CD4-positive, alpha-beta T cell (primary cell): ENCODE measurements at places on chromosomes 12 and 14.

DNA sequence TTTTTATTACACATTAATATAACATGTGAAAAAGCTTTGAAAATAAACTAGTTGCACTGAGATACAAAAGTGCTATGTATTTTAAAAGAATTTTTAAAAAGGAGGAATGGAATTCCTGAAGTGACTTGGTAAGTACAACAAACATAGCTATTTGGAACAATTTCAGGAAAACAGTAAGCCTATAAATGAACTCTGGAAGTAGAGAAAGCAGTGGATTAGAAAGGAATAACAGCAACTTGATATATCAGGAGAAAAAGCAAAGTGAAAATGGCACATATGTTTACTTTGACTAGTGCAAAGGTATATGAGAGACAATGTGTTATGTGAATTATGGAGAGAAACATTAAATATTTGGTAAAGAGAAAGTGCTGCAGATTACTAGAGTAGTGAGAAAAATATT lies 811.7 kb downstream of the C12orf50 start:
- no peak for DNase-seq

GRCh38 chr12:11758510-11759493 lies 109.3 kb downstream of the ETV6 start:
- no peak for DNase-seq

- no peak for DNase-seq
These were observed at the start of gene MMP17 for GRCh38 chr12:131827961-131828534. MMP17 (plus strand) TSS chr12:131828393; CDS start chr12:131828495, 102 bp downstream.

DNA sequence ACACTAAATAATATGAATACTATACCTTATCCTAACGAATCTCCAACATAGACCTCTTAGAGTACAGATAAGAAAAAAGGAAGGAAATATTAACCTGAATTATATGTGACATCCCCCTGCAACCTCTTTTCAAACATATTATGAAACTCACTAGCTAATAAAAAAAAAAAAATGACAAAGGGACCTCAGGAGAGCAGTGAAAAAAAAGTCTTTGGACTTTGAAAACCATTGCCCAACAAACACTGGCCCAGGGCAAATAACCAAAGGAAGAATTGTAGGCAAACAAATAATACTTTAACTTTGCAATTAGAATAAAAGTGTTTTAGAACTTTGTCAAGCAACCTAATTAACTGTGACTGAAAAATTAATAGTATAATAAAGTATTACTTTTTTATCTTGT lies 7.7 kb downstream of the SOX5 start:
- DNase-seq, result no peak

DNA sequence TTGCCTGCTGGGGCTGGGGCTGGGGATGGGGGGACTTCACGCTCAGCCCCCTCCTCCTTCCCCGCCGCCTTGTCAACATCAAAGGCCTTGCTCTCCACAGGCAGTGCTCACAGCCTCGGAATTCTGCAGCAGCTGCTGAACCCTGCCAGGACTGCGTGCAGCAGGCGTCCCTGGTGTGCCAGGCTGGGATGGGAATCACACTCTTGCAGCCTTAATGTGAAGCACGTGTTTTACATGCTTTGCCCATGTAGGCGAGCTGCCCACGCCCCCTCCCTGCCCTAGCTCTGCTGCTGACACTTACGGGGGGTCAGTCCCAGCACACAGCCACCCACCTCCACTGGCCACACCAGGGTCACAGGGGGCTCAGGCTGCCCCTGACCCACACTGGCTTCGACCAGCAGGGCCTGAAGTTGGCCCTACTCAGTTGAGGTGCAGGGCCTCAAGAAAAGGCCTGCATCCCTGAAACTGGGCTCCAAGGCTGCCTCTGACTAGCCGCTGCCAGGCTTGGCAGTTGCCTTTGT lies 276.2 kb upstream of the RTL1 start:
- no peak for DNase-seq

- no peak for DNase-seq
These were observed 29.2 kb downstream of the KCNA1 start for GRCh38 chr12:4938900-4939299.

DNA sequence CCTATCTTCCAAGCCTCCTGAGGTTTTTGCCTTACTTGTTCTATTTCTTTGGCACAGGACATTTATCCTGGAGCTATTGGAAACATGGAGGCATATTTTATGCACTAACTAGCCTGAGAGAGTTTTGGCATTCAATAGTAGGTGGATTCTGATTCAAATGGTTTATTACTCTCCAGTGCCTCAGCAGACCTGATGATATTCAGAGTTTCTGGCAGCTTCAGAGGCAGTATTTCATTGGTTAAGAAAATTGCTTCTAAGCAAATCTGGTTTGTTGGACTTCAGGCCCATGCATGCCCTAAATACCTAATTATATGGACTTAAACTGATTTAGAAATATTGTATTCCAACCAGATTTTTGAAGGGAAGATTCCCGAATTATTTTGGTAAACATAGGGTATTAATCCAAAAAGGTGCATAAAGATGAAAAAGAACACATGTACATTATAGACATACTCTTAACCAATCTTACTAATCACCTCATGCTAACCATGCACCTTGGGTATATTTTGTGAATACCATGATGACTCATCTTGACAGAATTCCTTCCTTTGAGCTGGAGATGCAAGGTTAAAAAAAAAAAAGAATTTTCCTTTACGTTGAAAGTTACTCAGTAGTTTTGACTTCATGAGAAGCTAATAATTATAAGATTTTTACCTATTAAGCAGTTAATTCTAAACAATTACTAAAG lies 44.3 kb upstream of the KTN1 start:
- no peak for DNase-seq

GRCh38 chr12:51270067-51270950 lies at the start of gene SMAGP:
SMAGP (minus strand) TSS chr12:51270415; CDS start chr12:51269278, 1,137 bp downstream.
- peak; percentile 51 for DNase-seq

DNA sequence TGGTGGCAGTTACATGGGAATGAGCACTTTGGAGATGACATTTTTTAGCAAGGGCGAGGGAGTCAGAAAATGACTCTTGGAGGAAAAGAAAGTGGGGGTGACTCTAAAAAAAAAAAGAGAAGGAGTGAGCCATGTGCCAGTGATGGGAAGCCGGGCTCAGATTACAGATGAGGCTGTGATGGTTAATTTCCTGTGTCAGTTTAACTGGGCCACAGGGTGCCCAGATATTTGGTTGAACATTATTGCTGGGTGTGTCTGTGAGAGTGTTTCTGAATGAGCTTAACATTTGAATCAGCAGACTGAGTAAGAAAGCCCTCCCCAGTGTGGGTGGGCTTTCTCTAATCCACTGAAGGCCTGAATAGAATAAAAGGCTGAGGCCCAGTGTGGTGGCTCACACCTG lies 26.8 kb upstream of the CCDC60 start:
- DNase-seq, result no peak

DNA sequence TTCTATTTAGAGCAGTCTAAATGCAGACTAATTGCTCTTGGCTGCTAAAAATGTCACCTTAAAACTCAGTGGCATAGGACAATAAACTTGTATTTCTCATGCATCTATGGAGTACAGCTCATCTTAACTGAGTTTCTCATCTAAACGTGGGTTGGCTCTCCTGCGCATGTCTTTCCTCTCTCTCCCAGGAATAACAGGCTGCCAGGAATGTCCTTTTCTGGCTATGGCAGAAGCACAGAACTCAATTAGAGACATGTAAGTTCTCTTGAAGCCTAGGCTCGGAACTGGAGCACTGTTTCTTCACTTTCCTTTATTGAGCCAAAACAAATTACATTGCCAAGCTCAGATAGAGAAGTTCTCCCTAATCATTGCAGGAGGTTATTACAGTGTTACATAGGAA lies 722.3 kb upstream of the FLRT2 start:
- no peak for DNase-seq

GRCh38 chr12:46449856-46450255 lies 77.3 kb upstream of the SLC38A2 start:
- DNase-seq, result no peak

DNA sequence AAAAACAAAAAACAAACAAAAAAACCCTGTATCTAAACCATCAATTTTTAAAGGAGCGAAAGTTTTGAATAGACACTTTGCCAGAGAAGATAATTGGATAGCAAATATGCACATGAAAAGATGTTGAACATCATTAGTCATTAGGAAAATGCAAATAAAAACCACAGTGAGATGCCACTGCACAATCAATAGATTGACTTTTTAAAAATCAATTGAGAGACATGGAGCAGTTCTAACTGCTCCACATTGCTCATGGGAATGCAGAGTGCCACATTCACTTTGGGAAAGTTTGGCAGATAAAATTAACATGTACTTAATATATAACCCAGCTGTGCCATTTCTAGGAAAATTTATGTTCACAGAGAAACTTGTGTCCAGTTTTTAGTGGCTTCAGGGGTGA lies 12.7 kb downstream of the EIF2S1 start:
- DNase-seq, result no peak

DNA sequence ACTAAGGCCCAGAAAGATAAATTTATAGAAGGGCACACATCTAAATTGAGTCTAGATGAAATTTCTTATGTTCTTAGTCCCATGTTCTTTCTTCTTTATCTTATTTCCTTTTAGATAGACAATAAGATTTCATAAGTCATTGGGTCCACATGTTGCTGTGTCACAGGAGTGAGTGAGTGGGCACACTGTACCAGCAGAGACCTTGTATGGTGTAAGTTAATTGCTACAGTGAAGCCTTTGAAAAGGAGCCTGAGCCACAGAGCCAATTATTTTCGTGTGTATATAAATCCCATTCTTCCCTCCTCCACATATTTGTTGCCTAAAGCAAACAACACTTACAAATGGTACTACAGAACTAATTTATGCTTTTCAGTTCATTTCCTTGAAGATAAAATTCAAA lies 79.1 kb downstream of the GRIP1 start:
- DNase-seq, result no peak

DNA sequence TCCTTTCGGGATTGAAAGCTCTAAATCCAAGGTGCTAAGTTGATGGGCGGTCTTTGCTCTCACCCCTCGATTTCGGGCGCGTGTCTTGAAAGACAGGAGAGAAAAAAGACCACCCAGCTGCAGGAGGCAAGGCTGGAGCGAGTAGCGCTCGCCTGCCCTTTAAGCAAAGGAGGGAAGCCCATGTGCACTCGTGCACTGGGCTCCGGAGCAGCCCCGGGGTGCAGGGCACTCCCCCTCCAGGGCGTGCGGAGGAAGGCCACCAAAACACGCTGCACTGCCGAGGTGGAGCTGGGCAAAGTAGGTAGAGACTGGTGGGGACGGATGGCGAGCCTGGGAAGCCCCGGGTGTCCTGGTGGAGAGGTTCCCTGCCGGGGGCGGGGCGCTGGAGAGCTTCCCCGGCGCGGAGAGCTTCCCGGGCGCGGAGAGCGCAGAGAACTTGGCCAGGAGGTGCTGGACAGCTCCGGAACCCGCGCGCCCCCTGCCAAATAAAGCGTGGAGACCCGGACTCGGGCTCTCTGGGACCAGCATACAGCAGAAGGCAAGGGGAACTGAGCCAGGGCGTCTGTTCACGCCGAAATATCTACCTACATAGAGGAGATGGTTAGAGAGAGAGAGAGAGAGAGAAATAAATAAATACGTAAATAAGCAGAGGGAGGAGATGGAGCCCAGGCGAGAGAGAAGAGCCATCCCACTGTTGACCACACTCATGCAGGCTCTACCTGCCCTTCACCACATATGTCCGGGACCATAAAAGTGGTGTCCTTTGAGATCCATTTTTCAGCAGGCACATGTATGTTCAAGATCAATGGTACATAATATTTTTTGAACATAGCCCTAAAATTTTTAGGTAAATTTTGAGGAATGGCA lies 662 bp upstream of the NELL2 start:
- DNase-seq, result peak; percentile 52

DNA sequence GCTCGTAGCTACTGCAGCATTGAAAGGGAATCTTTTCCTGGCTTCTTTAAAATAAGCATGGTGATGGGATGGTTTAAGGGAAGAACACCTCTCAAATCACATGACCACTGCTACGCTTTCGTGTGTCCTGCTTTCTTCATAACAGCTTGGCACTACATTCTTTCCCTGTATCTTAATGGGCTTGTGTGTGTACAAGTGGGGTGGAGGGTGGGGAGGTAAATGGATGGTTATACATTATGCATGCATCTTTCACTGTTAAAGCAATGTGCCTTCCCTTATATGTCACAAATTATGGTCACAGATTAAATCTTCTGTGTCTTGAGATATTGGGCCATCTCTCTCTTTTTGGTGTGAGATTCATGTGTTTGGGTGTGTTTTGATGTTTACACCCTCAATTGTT lies 169.4 kb upstream of the GARIN2 start:
- DNase-seq, result no peak

DNA sequence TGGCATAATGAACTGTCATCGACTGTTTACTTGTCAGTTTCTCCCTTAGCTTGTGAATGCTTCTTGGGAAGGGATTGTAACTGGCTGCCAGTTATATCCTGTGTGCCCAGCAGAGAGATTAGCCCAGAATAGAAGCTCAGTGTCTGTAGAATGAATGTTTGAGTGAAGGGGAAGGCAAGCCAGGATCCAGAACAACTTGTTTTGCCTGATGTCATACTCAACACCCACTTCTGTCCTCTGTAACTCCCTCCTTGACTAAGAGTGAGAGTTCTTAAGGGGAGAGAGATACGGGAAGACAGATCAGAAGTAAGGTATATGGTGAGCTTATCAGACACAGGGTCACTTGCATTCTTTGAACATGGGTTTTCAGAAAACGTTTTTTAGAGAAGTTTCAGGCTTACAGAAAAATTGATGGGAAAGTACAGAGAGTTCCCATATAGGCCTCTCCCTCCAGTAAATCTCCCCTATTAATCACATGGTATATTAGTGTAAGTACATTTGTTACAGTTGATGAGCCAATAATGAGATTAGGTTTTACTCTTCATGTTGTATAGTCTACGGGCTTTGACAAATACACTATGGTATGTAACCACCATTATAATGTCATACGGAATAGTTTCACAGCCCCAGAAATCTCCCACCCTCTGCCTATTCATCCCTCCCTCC lies 5.6 kb upstream of the SPPL3 start:
- DNase-seq, result no peak

GRCh38 chr12:93022603-93023340 lies 93.7 kb upstream of the EEA1 start:
- no peak for DNase-seq

- no peak for DNase-seq
These were observed 62.2 kb upstream of the ST8SIA1 start for GRCh38 chr12:22396735-22397134.

DNA sequence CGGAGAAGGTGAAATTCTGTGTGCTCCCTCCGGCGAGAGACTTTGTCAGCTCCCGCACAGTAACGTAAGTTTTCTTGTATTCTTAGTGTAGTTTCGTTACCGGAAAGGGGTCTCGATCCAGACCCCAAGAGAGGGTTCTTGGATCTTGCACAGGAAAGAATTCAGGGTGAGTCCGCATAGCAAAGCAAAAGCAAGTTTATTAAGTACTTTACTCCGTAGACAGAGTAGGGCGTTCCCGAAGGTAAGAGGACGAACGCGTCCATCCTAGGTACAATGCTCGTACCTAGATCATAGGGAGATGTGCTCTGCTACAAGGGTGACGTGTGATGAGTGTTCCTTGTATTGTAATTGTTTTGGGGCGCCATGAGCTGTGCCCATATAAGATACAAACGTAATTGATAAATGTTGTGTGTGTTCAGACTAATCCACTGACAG lies 293 bp downstream of the IFI27L1 start:
- no peak for DNase-seq
